ENCODE measurements at places on chromosomes 11 and 22.
A peak's percentile ranks its signal among the peaks of the same experiment; 100 is the strongest.

DNA sequence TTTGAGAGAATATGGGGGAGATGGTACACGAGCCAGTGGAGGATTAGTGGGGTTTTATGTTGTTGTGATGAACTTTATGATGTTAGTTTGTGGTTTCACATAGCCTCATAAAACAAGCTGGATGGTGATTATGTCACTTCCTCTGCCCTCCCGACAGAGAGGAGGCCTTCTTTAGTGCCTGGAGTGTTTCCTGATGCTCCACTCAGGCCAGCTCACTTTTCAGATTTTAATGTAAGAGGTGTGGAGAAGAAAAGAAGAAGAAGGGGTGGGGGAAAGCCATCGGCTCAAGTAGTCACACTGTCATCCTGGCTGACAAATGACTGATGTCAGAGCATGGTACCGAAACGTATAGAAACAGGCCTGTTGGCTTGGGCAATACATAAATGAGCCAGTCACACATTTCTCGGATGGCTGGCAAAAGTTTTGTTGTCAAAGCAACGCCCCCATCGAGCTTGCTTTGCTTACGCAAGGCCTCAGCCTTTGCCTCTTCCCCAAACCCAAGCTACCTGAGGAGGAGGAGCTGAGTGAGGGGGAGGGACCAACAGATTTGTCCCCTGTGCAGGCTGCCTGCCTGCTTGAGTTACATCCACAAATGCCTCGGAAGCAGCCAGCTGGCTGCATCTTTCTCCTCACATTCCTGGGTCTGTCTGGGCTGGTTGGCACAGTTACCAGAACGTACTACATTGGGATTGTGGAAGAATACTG lies at the start of gene HEPHL1:
Gene HEPHL1, plus strand, starts transcription at position 578 of the 705 bp plus-strand sequence. Its CDS starts 15 bp downstream, at position 593.
- DNase-seq, result no peak

GRCh38 chr11:20712912-20713311 lies 43.5 kb downstream of the NELL1 start:
- no peak for DNase-seq

- DNase-seq, result no peak
Observed at GRCh38 chr11:120057028-120057330, 80.9 kb downstream of the TRIM29 start.

DNA sequence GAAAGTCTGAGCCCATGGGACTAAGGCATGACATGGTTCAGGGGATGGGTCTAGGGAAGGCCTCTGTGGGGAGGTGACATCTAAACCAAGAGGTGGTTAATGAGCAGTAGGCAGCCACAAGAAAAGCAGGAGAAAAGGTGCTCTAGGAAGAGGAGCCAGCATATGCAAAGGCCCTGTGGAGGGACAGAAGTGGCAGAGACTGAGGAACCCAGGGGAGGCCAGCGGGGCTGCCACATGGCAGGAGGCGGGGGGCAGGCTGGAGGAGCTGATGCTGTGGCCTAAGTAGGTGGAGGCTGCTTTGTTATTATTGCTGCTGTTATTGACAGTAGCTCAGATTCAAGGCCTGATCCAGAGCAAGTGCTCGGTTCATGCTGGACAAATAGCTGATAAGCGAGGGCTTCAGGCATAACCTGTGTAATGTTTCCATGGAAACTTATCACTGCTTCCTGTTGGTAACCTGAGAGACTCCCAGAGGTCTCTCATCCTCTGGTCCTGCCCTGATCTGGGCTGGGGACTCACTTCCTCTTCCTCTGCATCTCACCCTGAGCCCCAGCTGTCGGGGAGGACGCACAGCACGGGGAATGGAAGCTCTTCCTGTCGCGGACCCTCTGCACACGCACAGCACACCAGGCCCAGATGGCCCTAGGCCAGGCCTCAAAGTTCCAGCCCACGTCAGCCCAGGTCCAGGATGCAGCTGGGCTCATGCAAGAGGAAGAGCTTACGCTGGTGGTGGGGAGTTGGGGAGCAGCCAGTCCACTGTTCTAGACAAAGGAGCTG lies 75.2 kb upstream of the TP53I11 start:
- peak; percentile 65 for DNase-seq

DNA sequence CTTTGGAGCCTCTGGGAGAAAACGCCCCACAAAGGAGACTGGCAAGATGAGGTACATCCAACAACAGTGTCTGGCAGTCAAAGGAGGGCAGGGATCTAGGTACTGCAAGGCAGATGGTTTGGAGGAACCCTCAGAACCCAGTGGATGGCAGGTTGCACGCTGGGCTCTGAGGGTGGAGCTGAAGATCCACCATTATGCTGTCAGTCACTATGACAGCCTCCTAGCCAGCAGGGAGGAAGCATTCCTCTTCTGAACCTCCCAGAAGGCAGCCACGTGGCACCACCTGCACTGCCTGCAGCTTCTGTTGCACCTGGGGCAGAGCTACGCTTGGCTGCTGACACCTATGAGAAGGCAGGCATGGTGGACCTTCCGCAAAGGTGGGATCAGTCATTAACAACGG lies 40.2 kb downstream of the HTR3A start:
- DNase-seq, result no peak

- DNase-seq, result no peak
Observed at GRCh38 chr22:37018815-37019308, 385 bp downstream of the TST start.

GRCh38 chr11:125303694-125304093 lies 139.1 kb downstream of the PKNOX2 start:
- no peak for DNase-seq

GRCh38 chr11:66012946-66013761 lies 1.3 kb downstream of the CST6 start:
- DNase-seq, result no peak

GRCh38 chr22:49996518-49997250 lies 15.9 kb downstream of the IL17REL start:
- DNase-seq, result no peak

- no peak for DNase-seq
Observed at GRCh38 chr22:17115945-17116565, 5.1 kb downstream of the TMEM121B start.

GRCh38 chr11:25910086-25910485 lies 421.8 kb upstream of the ANO3 start:
- no peak for DNase-seq

- no peak for DNase-seq
Observed at GRCh38 chr11:61725781-61726231, 26.6 kb upstream of the MYRF start.

DNA sequence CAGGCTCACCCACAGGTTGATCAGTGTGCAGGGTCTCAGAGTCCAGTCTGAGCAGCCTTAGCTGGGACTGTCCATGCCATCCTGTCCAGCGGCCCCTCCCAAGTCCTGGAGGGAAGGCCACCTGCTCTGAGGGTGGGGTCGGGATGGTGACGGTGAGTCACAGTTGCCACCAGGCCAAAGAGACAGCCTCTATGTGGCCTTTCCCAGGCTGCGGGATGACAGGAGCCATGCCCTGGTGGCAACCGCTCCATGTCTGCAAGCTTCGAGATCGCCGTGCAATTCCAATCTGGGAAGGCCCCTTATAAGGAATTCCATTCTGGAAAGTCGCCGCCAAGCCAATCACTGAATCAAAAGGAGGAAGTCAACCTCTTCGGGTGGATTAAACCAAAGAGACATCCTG lies 47.5 kb downstream of the RTL6 start:
- no peak for DNase-seq
